ENCODE measurements at places on chromosomes 3 and 15.

- no peak for DNase-seq
Measured at GRCh38 chr3:4475804-4476203, 8.7 kb upstream of the SUMF1 start.

DNA sequence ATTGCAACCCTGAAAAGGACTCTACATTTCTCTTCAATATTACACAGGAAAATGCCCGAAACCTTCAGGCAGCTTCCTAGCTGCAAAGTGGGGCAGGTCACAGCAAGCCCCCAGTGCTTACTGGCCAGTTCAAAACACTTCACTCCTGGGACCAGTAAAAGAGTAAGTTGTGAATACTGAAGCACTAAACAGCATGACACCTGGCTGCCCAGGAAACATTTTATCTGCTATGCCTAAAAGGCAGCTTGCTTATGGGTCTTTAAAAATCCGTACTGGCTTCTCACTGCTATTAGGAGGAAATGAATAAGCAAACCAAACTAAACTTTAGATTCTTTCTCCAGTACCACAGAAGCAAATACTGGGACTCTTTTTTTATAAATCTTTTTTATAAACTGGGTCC is 457.9 kb upstream of the ALCAM start:
- DNase-seq, result no peak

- no peak for DNase-seq
Measured at GRCh38 chr3:35965908-35966307, 326.6 kb downstream of the ARPP21 start.

DNA sequence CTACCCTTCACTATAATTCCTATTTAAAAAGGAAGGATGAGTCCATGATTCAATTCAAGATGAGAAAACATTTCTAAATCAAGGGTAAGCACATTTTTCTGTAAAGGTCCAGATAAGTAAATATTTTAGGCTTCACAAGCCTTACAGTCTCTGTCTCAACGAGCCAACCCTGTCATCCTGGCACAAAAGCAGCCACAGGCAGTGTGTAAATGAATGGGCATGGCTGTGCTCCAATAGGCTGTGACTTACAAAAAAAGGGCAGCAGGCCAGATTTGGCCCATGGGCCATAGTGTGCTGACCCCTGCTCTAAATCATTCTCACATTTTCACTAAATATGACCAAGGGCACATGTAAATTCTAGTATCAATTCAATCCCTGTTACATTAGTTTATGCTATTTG is 200.4 kb downstream of the WNT5A start:
- no peak for DNase-seq

Data from CD4-positive, alpha-beta T cell treated with Interleukin-6 at 100 ng/mL for 8 hours (primary cell).